ENCODE measurements at places on chromosomes 6 and 20.
A peak's percentile ranks its signal among the peaks of the same experiment; 100 is the strongest.

DNA sequence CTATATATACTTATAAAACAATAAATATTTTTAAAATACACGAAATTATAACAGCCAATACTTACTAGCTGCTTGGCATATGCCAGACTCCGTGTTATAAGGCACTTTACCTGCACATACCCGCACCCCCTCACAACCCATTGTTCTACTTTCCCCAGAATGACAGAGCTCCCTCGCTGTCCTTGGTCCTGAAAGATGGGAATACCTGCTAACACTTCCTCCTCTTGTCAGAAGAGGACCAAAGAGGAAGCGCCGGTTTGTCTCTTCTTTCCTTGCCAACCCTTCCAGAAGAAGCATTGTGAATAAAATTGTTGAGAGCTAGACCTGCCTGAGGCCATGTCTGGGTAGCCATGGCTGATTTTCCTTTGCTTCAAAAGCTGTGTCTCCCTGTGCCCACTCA is 149.3 kb downstream of the PTPRT start:
- no peak for DNase-seq

DNA sequence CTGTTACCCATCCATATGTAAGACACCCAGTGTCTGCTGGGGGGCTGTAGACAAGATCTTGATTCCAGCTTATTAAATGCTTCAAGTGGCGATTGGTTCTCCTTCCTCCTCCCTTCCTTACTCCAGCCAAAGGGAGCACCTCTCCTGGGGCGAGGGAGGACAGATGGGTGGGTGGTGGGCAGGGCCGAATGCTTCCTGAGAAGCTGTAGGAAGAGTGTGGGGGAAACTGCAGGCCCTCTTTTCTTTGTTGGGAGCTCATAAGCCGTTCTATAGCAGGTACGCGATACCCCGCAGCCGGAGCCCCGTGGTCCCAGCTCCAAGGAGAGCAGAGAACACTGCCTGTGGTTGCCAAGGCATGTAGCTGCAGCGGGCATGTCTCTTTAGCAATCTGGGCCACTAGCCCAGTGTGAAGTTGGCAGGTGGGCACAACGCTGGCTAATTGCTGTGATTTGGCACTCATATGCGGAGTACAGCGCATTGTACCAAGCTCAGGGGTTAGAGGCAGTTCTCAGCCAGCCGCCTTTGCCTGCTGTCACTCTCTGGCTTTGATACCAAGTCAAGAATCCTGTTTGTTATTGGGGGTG is 14.7 kb upstream of the KCNG1 start:
- DNase-seq, result no peak

DNA sequence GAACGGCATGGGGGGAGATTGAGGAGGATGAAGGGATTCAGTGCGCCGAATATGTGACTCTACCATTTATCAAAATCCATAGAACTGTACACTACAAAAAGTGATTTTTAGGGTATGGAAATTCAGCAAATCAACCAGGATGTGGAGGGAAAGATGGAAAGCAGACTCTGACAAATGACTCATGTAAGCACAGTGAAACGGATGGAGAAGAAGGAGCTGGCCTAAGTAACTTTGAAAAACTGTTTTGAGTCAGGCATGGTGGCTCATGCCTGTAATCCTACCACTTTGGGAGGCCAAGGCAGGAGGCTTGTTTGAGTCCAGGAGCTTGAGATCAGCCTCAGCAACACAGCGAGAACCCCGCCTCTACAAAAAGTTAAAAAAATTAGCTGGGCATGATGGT is 39.2 kb downstream of the MUC22 start:
- DNase-seq, result no peak

GRCh38 chr6:18324706-18325042 is 60.3 kb upstream of the DEK start:
- DNase-seq, result no peak

DNA sequence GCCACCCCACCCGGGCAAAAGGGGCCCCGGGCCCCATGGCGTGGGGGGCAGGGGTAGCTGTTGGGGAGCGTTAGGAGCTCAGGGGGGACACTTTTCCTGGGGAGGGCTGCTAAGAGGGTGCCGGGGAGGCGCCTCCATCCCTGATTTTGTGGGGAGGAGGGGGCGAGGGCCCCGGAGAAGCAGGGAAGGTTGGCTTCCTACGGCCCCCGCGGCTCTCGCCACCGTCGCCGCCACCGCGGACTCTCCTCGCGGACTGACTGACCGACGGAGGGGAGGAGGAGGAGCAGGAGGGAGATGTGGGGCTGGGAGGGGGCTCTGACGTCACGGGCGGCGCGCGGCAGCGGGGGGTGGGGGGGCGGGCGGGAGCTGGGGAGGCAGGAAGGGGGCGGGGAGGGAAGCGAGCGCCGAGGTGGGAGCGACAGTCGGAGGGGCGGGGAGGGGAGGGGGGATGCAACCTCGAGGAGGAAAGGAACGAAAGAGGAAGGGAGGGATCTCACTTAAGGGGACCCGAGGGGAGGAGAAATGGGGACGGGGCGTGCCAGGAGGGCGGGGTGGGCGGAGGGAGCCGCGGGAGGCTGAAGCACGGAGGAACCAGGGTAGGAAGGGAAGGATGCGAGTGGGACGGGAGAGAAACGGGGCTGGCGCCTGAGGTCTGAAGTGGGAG is 5.1 kb downstream of the GABBR1 start:
- DNase-seq, result peak; percentile 16

DNA sequence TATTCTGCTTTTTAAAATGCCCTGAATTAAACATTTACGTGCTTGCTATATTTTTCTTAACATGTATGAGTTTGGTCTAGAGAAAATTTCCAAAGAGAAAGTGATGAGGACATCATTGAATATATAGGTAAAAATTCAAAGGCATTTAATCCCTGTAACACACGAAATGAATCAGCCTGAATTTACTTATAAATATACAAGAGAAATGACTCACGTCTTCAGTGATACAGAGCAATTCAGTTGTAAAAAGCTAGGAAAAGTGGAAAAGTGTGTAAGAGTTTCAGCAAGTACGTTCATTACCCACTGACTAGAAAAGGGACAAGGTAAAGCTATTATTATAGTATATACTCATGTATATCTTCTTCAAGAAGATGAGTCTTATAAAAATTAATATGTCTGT is 124.8 kb downstream of the HIVEP1 start:
- DNase-seq, result no peak

DNA sequence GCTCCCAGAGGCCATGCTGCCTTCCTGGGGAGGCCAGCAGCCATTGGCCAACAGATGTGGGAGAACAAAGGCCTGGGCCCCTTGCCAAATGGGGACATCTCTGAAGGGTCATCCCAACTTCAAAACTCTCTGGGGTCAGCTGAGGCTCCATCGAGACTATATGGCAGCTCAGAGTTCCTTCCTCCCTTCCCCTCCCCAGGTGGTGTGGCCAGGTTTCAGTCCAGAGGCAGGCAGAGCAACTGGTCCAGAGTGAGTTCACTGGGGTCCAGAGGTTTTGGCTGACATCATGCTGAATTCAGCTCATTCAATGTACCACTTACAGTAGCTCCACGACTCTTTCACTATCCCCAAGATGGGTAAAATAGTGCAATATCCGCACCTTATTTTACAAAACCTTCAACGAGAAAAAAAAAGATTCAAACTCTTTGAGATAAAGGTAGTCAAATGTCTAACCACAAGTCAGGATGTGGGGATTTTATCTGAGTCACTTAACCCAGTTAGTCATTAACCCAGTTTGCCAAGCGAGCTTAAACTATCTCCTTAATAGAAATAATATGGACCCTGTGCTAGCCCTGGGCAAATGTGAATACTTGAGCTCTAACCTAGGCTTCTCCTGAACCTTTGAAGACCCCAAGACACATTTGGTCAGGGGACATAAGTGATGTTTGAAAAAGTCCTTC is 108.4 kb upstream of the PLEKHG1 start:
- no peak for DNase-seq

- no peak for DNase-seq
Measured at GRCh38 chr6:148027201-148027600, 315.4 kb upstream of the SASH1 start.

GRCh38 chr6:78701407-78701806 is 165.9 kb upstream of the IRAK1BP1 start:
- no peak for DNase-seq

GRCh38 chr6:46217671-46218131 is 46.9 kb upstream of the ENPP5 start:
- no peak for DNase-seq

GRCh38 chr20:44218446-44218845 is 7.9 kb upstream of the OSER1 start:
- DNase-seq, result peak; percentile 51

DNA sequence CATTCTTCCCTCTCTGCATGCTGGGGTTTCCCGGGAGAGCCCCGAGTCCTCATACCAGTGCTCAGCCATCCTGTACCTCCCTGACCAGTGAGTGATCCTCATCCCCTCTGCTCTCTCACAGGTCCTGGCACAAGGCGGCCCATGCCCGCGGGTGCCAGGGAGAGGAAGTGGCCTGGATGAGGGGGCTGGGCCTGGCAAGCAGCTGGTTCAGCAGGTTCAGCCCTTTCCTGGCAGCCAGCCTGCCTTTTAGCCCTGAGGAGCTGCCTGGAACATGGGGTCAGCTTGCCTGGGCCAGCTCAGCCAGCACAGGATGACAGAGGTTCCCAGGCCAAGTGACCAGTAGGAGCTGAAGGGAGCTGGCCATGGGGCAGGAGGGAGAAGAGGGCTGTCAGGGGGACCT is 10.9 kb downstream of the MOCS1 start:
- DNase-seq, result no peak

- no peak for DNase-seq
Measured at GRCh38 chr6:16883414-16883813, 122.2 kb upstream of the ATXN1 start.

- no peak for DNase-seq
Measured at GRCh38 chr6:7021301-7021700, 86.5 kb upstream of the RREB1 start.

GRCh38 chr6:150336299-150336698 is 32.5 kb upstream of the IYD start:
- no peak for DNase-seq

GRCh38 chr6:145451029-145451428 is 284.3 kb downstream of the EPM2A start:
- DNase-seq, result no peak

GRCh38 chr6:87832025-87832825 is 130.2 kb upstream of the AKIRIN2 start:
- DNase-seq, result no peak

- no peak for DNase-seq
Measured at GRCh38 chr6:54801669-54802068, 44.9 kb upstream of the FAM83B start.

DNA sequence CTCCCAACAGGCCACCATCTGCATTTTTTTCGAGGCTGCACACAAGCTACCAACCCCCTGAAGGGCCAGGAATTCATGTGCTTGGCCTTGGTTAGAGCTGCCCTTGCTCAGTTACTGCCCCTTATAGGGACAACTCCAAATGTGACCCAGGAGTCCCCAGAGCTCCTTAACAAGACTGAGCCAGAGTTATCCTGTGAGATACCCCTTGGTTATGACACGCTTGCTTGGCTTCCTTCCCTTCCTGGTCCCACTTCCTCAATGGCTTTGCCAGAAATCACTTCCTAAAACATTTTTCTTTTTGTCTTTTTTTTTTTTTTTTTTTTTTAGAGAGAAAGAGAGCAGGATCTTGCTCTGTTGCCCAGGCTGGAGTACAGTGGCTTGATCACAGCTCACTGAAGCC is 8.9 kb downstream of the TREM1 start:
- no peak for DNase-seq

DNA sequence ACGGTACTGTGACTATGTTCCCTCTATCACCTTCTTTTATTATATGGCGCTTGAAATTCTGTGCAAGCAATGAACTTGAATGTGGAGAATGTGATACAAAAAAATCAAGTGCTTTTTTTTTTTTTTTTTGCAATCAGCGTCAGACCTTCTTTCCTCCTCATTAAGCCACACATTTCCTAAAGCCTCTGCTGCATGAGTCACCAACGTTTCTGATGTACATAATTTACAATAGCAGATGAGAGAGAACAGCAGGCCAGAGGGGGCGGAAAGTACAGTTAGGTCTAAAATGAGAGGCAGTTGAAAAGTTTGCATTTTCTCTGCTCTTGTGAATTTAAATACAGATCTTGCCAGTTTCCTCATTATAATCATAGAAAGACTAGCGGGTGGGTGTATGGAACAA is 114.6 kb upstream of the RIPOR2 start:
- DNase-seq, result no peak

- no peak for DNase-seq
Measured at GRCh38 chr6:11467364-11467763, 70.2 kb upstream of the TMEM170B start.

- peak; percentile 39 for DNase-seq
Measured at GRCh38 chr6:28988536-28989311, 16.4 kb downstream of the ZNF311 start.

- DNase-seq, result no peak
Measured at GRCh38 chr6:41470331-41471063, 75.7 kb upstream of the FOXP4 start.

DNA sequence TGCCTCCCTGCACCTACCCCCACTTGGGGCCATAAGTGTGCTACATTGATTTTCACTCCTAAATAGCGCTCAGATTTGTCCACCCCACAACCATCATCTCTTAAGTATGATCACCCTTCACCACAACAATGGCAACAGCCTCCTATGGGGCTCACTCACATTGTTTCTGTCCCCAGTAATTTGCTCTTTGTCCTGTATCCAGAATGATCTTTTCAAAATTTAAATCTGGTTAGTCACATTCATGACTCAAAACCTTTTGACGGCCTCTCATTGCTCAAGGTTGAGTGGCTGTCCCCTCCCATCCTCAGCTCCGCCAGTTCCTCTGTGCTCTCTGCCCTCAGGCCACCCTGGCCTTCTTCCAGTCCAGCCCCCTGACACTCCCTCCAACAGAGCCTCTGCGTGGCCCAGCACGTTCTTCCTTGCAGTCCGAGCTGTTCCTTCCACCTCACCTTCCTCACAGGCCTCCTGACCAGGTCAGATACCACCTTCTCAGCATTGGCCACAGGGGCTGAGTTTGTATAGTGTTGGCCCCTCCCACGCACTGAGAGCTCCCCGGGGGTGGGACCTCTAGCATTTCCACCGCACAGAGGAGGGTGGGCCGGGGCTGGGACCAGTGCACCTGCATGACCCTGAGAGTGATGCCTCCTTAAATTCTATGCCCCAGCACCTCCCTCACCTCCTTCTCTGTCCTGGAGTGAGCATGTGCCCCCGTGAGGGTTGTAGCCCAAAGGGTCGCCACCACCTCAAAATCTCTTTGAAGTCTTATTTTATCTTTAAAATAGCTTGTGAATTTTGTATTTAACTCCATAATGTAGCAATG is 2.4 kb upstream of the PPP1R3G start:
- DNase-seq, result no peak

DNA sequence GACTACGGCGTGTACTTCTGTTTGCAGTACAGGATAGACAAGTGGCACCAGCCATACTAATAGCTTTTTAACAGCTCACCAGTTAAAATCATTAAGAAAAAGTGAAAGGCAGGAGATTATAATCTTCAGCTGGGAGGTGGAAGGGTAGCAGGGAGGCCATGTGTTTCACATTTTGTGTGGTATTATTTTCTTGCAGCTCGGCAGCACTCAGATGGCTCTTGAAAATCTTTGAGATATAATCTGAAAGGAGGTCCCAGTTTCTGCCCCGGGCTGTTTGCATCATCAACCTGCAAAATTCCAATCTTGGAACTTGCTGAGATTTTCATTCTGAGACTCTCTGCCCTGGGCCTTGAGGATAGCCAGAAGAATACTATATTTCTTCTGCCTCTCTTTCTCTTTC is 87.5 kb upstream of the HDAC2 start:
- DNase-seq, result no peak
